ENCODE measurements at places on chromosomes 13 and 19. TPM values are rescaled to one million over a fixed set of nuclear protein-coding genes. Genes with fewer than 3 reads are reported as not detected.

Gene EPN1
- total RNA-seq, result 21.5 TPM

Gene GNG8
- not detected for total RNA-seq

Gene ZNF723
- total RNA-seq, result not detected

Gene ZGLP1
- total RNA-seq, result 0.34 TPM

Gene PEX11G
- total RNA-seq, result 3.1 TPM

Gene PRKCG
- total RNA-seq, result not detected

Gene HPN
- total RNA-seq, result not detected

Gene NKPD1
- total RNA-seq, result 0.93 TPM

Gene FRY
- 1.7 TPM for total RNA-seq

Gene KLK3
- not detected for total RNA-seq

Gene CYP2A7
- total RNA-seq, result not detected

Gene MOB3A
- 49.2 TPM for total RNA-seq

Gene YJEFN3
- 0.43 TPM for total RNA-seq

Gene CELF5
- total RNA-seq, result not detected

Gene C1QTNF9
- total RNA-seq, result not detected

Gene ZNF567
- total RNA-seq, result 8.9 TPM

Gene CRX
- total RNA-seq, result not detected

Gene ZNF415
- 15.4 TPM for total RNA-seq

Gene GDF15
- total RNA-seq, result 183 TPM

Gene RYR1
- 8.0 TPM for total RNA-seq

Gene ERVK3-1
- 33.4 TPM for total RNA-seq

Gene CGB2
- total RNA-seq, result not detected

Gene UBE2L5
- not detected for total RNA-seq

Gene WDR88
- total RNA-seq, result not detected

Gene PTGIR
- not detected for total RNA-seq

Gene TLE6
- not detected for total RNA-seq

Gene RAD23A
- total RNA-seq, result 106 TPM

Gene CEACAM4
- not detected for total RNA-seq

Gene ZNF726
- total RNA-seq, result 1.7 TPM

Gene SBSN
- 16.5 TPM for total RNA-seq

Gene ZNF627
- 20.8 TPM for total RNA-seq

Gene PSG6
- total RNA-seq, result not detected

Gene RNF126
- total RNA-seq, result 49.2 TPM

Gene CPT1C
- 0.34 TPM for total RNA-seq

Gene ZNF304
- total RNA-seq, result 13.3 TPM

Gene GSX1
- total RNA-seq, result not detected

Gene SYT3
- total RNA-seq, result not detected

Gene RNF113B
- not detected for total RNA-seq

Gene COQ8B
- total RNA-seq, result 31.0 TPM

Gene ZNF98
- total RNA-seq, result 0.07 TPM
